IPS-NIHi11 (cell line): ENCODE measurements at places on chromosomes 16 and 17.

DNA sequence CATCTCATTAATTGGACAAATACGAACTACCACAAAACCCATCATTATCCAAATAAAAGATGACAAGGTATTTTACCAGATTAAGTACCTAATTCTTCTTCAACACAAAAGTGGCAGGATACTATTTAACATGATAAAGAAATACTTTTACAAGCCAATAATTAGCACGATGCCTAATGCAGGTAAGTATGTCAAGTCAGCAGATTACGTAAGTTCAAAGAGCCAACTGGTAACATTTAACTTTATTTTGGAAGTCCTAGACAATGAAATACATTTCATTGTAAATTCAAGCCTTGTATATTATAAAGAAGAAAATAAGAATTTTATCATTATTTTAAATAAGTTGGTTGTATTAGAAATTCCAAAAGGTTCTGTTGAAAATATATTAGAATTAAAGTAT is 535.3 kb upstream of the SOX9 start:
- no peak for DNase-seq

DNA sequence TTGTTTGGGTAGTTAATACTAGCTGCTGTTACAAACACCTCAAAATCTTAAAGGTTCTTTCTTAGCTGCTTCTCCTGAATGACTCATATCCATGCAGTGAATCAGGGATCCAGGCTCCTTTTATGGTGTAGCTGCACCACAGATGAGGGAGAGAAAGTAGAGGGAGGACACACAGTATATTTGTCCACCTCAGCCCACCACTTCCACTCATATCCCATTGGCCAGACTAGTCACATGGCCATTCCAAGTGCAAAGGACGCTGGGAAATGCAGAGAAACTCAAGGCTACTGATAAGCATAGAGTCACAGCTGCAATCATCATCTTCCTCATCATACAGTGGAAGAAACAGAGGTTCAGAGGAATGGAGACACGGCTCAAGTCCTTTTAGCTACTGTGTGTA is 63.8 kb downstream of the GSG1L start:
- no peak for DNase-seq

- no peak for DNase-seq
Measured at GRCh38 chr17:69717214-69717613, 302.7 kb downstream of the MAP2K6 start.

DNA sequence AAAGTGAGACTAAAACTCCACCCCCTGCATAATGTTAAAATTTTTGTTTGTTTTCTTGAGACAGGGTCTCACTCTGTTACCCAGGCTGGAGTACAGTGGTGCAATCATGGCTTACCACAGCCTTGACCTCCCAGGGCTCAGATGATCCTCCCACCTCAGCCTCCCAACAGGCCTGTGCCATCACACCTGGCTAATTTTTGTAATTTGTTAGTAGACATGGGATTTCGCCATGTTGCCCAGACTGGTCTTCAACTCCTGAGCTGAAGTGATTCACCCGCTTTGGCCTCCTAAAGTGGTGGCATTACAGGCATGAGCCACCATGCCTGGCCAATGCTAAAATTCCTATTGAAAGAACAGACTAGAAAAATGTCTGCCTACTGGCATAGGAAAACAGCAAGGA is 103.8 kb downstream of the TRIM37 start:
- no peak for DNase-seq

- no peak for DNase-seq
Measured at GRCh38 chr17:12409082-12409481, 256.6 kb upstream of the MYOCD start.

DNA sequence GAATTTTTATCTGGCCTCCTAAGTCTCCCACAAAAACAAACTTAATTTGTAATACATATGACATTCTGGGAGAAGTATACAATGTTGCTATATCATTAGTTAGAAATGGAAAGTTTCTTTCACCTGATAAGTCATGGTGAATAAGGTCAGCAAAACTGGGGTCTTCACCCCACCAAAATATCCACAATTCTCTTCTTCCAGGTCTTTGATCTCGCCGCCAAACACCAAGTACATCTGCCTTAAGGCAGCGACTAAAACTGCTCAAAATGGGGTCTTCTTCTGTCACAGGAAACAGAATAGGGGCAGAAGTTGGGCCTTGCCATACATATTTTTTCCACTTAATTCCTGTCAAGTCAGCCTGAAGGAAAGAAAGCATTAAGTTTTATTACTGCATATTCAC is 2.1 kb downstream of the MED13 start:
- DNase-seq: no peak

GRCh38 chr17:59845595-59846393 is 46.9 kb downstream of the TUBD1 start:
- peak; percentile 28 for DNase-seq

DNA sequence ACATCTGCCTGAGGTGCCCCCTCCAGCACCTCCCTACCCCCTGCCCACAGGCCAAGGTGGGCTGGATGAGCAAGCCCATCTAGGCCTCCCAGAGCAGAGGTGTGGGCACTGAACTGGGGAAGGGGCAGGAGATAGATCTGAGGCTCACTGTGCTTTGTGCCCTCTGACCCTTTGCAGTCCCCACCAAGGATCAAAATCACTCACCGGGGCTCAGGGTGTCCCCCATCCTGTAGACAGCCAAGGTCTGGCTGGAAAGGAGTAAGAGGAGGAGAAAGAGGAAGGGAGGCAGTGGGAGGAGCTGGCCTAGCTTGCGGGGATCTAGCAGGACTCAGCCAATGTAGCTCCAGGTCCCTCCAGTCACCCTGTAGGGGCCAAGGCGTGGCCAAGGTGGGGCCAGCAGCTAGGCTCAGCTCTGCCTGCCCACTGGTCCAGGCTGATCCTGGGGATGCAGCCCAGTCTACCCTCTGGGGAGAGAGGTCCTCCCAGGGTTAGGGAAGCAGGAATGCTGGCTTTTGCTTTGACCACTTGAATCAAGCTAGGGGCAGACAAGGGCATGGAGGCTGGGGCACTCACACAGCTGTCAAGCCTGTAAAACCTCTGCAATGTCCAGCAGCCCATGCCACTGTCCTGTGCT is 1.8 kb downstream of the SLC12A4 start:
- peak; percentile 55 for DNase-seq

DNA sequence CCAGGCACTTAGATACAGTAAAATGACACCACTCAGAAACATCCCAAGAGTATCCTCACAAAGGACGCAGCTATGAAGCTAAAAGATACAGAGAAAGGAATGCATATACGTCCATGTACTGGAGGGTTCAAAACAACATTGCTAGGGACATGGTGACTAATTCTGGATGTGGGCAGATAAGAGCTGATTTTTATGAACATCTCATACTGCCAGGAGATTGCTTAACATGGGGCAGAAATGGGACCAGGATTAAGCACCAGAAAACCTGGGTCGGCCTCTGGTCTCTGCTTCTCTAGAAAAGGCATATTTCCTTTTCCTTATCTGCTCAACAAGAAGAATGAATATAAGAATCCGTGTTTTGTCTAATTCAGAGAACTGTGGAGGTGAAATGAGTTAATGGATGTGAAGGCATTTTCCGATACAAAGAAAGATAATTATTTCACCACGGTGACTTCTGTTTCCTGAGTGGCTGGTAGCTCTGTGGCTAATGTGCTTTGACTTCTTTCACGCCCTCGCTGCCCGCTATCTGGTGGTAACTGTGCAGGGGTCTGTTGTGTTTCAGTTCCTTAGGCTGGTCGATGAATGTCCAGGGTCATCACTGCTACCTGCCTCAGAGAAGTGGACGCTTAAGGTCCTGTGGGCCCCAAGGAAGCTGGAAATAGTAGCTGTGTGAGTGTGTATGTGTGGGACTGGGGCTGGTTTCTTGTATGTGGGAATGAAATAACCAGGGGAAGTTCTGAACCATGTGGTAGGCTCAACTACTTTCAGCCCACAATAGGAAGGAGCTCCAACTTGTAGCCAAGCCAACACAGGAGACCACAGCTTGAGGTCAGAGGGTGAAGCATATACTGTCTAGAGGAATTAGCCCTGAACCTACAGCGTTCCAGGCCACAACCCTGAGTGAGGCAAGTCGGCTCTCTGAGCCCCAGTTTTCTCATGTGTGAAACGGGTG is 15.8 kb upstream of the CCL5 start:
- DNase-seq: no peak

GRCh38 chr17:4587803-4588202 is 3.5 kb downstream of the SMTNL2 start:
- no peak for DNase-seq
